Eye (tissue), 1 donor: ENCODE measurements at places on chromosomes 4 and X.

- DNase-seq = no peak
These were observed 43.5 kb upstream of the TMEM164 start for GRCh38 chrX:109959356-109959871.

DNA sequence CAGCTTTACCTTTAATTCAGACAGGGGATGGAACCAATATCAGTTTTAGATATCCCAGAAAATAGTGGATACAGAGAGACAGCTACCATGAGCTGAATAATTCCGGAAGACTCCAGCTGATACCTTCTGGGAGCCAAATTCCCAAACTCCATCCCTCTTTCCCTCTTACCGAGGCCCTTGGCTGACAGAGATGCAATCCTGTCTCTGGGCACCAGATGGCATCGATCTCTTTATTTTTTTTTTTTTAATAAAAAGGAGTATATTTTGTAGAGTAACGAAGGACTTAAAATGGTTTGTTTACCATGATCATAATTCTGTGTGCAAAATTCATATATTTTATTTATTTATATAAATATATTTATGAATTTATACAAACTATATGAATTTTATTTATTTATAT is 31.0 kb downstream of the RAB40A start:
- DNase-seq = peak; percentile 8

GRCh38 chr4:78788007-78788889 is 12.1 kb downstream of the BMP2K start:
- DNase-seq = no peak

GRCh38 chr4:110198049-110198434 is 373 bp downstream of the ELOVL6 start:
- no peak for DNase-seq

DNA sequence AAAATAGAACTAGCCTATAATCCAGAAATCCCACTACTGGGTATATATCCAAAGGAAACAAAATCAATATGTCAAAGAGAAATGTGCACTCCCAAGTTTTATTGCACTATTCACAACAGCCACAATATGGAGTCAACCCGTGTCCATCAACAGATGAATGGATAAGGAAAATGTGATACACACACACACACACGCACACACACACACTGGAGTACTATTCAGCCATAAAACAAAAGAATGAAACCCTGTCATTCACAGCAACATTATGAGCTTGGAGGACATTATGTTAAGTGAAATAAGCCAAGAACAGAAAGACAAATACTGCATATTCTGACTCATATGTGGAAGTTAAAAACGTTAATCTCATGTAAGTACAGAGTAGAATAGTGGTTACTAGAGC is 5.8 kb upstream of the FHL1 start:
- DNase-seq = no peak

DNA sequence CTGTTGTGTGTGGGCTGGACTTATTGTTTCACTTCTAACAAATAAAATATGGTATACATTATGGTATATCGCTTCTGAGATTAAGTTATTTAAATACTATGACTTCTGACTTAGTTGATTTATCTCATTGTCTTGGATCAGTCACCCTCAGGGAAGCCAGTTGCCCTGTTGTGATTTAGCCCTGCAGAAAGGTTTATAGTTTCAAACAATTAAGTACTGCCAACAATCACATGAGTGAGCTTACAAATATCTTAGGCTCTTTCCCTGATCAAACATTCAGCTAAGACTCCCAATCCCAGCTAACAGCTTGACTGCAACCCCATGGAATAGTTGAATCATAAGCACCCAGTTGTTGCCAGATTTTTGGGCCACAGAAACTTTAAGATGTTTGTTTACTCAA is 85.4 kb downstream of the MAGEC1 start:
- DNase-seq = no peak

DNA sequence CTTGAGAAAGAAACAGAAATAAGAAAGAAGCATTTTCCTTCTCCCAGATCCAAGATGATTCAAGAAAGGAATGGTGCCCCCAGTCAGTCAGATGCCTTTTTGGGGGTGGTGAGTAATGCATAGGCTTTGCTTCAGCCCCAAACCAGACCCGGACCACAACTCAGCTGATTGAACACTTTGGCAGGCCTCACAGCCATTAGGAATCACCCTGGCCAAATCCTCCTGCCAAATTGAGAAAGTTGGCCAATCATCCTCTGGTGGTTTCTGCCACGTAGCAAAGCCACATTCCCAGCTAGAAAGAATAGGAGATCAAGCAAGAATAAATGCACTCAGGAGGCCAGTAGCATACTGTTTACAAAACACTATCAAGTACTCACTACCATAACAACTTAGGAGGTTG is 33.7 kb downstream of the FRMD7 start:
- no peak for DNase-seq

DNA sequence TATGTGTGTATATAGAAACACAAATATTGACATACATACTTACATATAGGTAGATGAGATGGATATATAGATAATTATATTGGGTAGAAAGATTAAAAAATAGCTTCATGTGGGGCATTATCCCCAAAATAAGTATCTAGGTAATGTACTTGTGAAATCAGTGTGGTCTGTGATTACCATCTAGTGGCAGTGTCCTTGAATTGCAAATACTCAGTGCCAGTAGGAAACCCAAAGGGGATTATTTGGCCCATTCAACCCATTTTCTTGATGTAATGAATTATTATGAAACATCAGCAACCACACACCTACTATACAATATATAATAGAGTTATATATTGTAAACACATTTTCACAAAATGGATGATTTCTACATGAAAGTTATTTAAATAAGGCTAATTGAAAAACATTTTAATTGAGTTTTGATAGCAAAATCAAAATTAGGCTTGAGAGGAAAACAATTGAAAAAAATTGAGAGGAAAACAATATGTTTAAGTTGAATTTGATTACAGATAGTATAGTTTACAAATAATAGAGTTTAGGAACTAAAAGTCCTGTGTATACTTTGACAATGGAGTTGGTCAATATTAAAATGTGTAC is 389.4 kb downstream of the GALNTL6 start:
- DNase-seq = peak; percentile 51

DNA sequence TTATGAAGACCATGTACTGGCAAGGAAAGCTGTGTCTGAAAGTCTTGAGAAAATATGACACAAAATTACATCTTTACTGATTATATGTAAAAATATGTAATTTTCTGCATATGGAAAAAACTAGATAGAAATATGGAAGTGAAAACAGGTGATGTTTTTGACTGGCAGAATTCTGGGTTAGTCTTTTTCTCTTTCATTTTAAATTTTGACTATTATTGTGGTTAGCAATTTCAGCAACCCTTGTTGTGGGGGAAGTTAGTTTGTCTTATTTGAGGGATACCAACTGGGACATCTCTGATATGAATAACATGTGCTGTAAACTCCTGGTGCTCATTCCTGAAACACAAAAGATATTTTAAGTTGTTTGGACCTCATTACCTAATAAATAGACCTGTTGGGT is 49.9 kb upstream of the CPEB2 start:
- DNase-seq = no peak

DNA sequence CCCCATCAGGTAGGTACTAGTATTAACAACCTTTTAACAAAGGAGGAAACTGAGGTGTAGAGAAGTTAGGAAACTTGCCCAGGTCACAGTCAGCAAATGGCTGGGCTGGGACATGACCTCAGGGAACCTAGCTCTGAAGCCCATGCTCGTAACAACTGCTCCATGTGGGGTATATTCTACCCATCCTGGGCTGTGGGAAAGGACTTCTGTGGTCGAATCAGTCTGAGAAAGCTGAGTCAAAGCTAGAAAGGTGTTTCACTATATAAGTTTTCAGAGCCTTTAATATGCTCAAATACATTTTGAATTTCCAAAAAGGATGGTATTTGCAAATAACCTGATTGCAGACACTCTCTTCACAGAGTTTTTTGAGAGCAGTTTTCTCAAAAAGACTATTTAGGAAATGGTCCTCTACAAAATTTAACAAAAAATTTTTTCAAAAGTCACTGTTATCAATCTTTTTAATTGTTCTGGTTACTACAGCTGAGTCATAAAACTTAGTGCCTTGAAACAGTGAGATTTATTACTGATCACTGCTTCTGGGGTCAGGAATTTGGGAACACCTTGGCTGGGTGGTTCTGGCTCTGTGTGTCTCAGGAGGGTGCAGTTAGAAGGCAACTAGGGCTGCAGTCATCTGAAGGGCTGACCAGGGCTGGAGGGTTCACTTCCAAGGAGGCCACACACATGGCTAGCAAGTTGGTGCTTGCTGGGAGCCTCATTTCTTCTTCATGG is 53.6 kb downstream of the NSG1 start:
- DNase-seq = no peak

DNA sequence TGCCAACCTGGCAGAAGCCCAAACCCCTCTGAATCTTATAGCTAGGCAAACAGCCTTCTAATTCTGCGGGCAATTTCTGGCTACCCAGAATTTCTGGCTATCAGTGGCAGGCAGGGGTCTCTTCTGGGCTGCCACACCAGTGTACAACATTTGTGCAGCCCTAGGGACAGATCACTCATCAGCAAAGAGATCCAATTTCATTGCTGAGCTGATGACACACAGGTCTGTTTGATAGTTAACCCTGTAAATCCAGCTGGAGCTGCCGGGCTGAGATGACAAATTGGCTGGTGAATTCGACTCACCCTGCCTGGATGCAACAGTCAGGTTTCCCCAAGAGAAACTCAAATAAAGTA is 2.4 kb downstream of the MID1 start:
- no peak for DNase-seq

GRCh38 chrX:110384490-110384889 is 25.8 kb downstream of the RTL9 start:
- DNase-seq = no peak
